Left ventricle myocardium superior (tissue), 1 donor: ENCODE measurements at places on chromosomes 7 and 10. TPM values are rescaled to one million over a fixed set of nuclear protein-coding genes. Genes with fewer than 3 reads are reported as not detected.

The CLRN3 gene
- not detected for total RNA-seq

The PRSS37 gene
- total RNA-seq = not detected

The SOSTDC1 gene
- 1.4 TPM for total RNA-seq

The AKR1C4 gene
- total RNA-seq = not detected
